ENCODE measurements at places on chromosomes 3 and 15.

- no peak for DNase-seq
Observed at GRCh38 chr3:52623234-52623792, 62.4 kb downstream of the PBRM1 start.

GRCh38 chr3:59685432-59685831 lies 635.6 kb upstream of the CFAP20DC start:
- DNase-seq, result no peak

- DNase-seq, result no peak
Observed at GRCh38 chr3:114331007-114331406, 37.2 kb downstream of the TIGIT start.

DNA sequence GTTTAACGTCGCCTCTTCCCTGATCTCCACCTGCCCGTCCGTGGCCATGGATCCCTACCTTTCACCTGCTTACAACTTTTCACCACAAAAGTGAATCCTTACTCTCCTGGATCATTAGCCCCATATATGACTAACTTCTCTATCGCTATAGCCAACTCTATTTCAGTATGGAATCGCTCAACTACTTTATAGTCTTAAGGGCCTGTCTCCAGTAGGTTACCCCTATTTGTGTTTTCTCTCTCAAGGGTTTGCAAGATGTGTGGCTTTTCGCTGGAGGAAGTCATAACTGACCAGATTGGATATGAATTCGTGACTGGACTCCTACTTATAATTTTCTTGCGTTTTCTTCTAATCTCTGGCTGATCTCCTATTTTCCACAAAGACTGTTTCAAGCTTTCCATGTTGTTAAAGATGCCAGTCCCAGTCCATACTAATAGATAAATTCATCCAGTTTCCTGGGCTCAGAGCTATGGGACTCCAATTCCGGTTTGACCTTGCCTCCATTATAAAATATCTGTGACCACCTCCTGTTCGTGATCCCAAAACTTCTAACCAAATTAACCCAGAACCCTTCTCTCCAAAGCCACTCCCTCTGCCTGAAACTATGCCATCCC lies 1.3 kb upstream of the STAG1 start:
- peak; percentile 49 for DNase-seq

- DNase-seq, result no peak
Observed at GRCh38 chr15:95563634-95564033, 766.9 kb upstream of the NR2F2 start.

GRCh38 chr15:60819860-60820259 lies 340.9 kb upstream of the ICE2 start:
- no peak for DNase-seq

GRCh38 chr15:66760097-66760967 lies 58.3 kb downstream of the SMAD6 start:
- DNase-seq, result no peak

DNA sequence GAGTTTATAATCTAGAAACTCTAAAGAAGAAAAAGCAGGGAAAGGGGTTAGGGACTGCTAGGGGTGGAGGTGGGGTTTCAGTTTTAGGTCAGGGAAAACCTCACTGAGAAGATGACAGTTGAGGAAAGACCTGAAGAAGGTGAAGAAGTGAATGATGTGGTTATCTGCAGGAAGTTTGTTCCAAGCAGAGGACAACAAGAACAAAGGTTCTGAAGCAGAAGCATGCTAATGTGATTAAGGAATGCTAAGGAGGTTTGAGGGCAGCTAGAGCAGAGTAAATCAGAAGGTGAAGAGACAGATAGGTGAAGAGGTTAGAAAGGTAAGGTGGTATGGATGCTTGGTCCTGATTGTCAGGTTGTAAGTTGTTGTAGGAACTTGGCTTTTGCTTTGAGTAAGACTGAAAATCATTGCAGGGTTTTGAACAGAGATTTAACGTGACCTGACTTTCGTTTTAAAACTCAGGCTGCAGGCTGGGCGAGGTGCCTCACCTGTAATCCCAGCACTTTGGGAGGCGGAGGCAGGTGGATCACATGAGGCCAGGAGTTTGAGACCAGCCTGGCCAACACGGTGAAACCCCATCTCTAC lies 8.6 kb downstream of the OXSR1 start:
- DNase-seq, result no peak

DNA sequence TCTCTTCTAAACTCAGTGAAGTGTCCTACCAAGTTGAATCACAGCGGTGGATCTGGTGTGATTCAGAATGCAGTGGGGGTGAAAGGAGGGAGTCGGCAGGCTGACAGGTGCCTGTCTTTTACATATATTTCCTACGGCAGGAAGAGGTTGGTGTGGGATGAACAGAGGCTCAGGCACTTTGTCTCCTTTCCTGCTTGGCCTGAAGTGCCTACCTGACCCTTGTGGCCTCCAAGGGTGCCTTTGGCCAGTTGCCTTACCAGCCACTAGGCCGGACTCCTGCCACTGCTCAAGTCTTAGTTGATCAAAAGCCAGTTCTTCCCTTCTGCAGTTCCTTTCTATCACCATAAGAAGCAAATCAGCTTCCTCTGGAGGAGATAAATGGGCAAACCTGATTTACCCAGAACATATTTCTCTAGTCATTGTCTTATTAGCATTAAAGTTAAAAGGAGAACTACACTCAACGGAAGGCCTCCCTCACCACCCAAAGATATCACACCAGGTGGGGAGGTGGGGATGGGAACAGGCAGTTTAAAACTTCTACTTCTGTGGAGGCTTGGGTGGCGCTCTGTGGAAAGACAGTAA lies 52.1 kb downstream of the CRTC3 start:
- no peak for DNase-seq

DNA sequence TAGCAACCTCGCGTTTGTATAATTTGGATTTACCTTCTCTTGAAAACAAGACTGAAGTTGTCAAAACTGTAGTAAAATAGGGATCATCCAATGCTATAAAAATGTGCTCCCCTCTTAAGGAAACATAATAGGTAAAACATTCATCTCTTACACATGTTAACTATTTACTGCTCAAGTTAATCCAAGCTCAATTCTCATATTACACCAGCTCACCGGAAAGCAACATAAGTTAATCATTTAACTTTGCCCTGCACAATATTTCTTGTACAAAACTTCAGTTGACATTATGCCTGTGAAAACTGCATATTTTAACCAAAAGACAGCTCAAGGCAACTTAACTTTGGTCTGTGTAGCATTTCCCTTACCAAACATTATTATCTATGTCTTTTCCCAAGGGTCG lies 634.2 kb downstream of the NAALADL2 start:
- no peak for DNase-seq

- DNase-seq, result no peak
Observed at GRCh38 chr15:57635300-57635909, 43.7 kb downstream of the MYZAP start.

- DNase-seq, result peak; percentile 53
Observed at GRCh38 chr15:92797168-92798052, 102.7 kb upstream of the CHD2 start.

DNA sequence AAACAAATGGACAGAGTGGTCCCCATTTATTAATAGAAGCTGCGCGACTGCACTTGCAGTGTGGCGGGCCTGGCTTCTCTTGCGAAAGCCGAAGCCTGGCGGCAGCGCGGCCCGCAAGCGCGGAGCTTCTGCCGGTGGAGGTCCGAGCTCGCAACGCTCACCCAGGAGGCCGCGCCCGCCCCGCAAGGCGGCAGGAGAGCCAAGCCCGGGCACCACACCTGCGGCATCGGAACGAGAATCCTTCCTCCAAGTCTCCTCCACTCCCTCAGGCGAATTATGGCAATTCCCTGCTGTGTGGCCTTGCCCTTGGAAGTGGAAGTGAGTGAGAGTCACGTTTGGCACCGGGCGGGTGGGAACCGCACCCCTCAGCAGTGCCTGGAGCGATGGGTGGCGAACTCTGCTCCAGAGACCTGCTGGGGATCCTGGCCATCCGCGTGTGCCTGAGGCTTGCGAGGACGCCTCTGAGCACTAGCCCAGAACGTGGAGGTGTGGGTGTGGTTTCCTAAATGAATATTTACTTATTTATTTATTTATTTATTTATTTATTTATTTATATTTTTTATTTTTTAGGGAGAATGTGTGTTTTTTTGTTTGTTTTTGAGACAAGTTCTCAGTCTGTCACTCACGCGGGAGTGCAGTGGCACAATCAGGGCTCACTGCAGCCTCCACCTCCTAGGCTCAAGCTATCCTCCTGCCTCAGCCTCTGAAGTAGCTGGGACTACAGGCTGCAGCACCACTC lies 133.7 kb upstream of the UBE2E1 start:
- DNase-seq, result no peak

DNA sequence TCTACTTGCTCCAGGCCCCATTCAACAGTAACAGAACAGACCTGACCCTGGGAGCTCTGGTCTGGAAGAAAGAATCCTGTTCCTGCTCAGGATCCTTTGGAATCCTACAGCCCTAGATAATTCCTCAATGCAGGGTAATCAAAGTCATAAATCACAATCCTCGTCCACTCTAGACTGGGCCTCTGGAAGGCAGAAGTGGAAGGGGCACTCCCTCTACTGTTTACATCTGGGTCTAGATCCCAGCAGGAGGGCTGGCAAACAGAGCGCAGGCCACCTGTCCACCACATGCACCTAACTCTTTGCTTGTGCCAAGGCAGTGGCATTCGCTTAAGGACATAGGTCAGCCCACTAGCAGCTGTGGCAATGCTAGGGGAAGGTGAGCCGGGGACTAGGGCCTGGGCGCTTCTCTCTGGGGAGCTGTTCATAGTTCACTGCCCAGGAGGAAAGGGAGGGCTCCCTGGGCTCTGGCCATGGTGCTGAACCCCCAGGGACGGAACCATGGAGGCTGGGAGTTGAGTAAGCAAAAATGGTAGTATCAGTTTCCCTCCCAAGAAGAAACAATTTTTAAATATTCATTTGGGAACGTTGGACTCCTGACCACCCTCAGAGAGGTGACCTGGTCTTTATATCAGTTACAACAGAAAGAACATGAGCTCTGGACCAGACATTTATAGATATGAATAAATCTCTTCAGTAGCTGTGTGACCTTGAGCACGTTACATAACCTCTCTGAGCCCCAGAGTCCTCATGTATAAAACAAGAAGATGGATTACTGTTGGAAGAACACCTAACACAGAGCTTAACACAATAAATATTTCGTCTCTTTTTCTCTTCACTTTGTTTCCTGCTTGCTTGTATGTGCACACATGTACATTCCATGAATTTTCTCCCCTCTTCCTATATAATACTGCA lies 90.2 kb downstream of the NTRK3 start:
- no peak for DNase-seq

DNA sequence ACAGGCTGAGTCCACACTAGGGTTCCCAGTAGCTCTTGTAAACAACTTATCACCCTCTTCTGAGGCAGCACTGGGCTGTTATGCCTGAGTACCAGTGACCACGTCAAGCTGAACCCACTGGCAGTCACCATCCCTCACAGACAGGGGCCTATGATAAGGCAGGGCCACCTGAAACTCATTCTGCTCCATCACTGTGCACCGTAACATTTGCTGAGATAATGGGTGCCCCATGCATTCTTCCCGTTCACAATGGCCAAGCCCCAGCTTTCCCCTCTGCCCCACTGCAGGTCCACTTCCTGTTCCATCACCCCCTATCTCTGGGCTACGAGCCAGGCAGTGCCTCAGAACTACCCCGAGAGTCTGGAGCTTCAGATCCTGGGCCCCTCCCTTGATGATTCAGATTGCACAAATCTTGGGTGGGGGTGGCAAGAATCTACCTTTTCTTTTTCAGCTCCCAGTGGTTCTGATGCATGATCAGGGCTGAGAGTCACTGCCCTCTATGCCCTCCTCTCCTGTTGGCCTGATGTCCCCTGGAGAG lies 158.0 kb downstream of the RAB11A start:
- DNase-seq, result no peak

Data from NCI-H1105 treated with DMSO at 0.1 percent for 48 hours (cell line).